Adrenal gland (tissue), 19 donors: ENCODE measurements at places on chromosomes 7 and 10. TPM values are rescaled to one million over a fixed set of nuclear protein-coding genes. Genes with fewer than 3 reads are reported as not detected.

- peak; percentile 33 for DNase-seq
- H3K27ac ChIP-seq = no peak overlapping the region
- no peaks in the 10 kb centered on the region for H3K27me3 ChIP-seq
These were observed 8.1 kb downstream of the IL2RA start for GRCh38 chr10:6053816-6054631.

- H3K36me3 ChIP-seq = no peaks in the 10 kb centered on the region
- no peak overlapping the region for H3K27ac ChIP-seq
- no peak overlapping the region for H3K4me3 ChIP-seq
- no peaks in the 10 kb centered on the region for H3K27me3 ChIP-seq
- H3K4me1 ChIP-seq = no peaks in the 10 kb centered on the region
These were observed 31.3 kb upstream of the SMC3 start for GRCh38 chr10:110535958-110536891.

DNA sequence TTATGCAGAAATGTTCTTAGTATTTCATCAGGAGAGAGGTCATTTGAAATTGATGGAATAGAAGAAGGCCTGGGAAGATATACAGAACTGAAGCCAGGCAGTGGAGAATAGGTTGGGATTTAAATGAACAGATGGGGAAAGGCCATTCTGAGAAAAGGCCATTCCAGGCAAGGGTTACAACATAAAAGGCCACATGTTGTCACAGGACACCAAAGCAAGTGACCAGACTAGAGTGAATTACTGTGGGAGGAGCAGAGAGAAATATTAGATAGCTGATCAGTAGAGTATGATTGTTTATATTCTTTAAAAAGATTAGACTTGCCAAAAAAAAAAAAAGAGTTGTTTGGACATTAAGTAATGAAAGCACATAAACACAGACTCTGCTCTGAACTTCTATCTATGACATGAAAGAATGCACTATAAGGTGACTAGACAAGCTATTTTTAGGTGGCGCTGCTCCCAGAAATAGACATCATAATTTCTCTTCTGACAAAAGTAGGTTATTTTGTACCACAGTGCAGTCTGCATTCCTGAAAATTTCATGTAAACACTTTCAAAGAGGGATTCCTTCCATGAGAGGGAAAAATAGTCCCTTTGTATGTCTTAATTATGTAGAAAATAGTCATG, 55.2 kb upstream of the DKK1 start:
- no peak overlapping the region for H3K27ac ChIP-seq
- no peak for DNase-seq
- H3K4me1 ChIP-seq = peaks cover 13% of the 10 kb centered on the region
- H3K27me3 ChIP-seq = no peaks in the 10 kb centered on the region
- no peak overlapping the region for H3K4me3 ChIP-seq

DNA sequence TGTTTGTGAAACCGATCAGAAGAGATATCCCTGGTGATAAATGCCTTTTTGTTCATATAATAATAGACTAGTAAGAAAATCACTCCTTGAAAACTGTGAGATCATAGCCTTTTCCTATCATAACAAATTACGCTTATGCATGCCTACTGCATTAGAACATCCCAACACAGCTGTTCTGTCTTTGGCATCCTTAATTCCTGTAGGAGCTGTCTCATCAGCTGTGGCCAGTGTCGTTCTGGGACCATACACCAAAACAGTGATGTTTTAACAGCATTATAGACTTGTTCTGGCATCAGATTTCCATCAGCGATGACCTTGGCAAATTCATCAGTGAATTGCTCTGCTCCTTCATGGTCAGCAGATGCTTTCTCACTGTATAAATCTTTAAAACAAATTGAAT, 423.6 kb upstream of the LRGUK start:
- no peak overlapping the region for H3K4me3 ChIP-seq
- H3K4me1 ChIP-seq = no peaks in the 10 kb centered on the region
- DNase-seq = no peak
- no peak overlapping the region for H3K27ac ChIP-seq
- H3K27me3 ChIP-seq = no peaks in the 10 kb centered on the region
- no peaks in the 10 kb centered on the region for H3K36me3 ChIP-seq

GRCh38 chr7:157401567-157402387, 65.0 kb downstream of the DNAJB6 start:
- H3K27me3 ChIP-seq = no peaks in the 10 kb centered on the region
- peaks cover 18% of the 10 kb centered on the region for H3K36me3 ChIP-seq
- H3K27ac ChIP-seq = no peak overlapping the region
- peaks cover 33% of the 10 kb centered on the region for H3K4me1 ChIP-seq

- no peak for DNase-seq
- H3K4me1 ChIP-seq = no peaks in the 10 kb centered on the region
- no peak overlapping the region for H3K4me3 ChIP-seq
- H3K27me3 ChIP-seq = no peaks in the 10 kb centered on the region
These were observed 208.3 kb downstream of the JAZF1 start for GRCh38 chr7:27972276-27972675.

DNA sequence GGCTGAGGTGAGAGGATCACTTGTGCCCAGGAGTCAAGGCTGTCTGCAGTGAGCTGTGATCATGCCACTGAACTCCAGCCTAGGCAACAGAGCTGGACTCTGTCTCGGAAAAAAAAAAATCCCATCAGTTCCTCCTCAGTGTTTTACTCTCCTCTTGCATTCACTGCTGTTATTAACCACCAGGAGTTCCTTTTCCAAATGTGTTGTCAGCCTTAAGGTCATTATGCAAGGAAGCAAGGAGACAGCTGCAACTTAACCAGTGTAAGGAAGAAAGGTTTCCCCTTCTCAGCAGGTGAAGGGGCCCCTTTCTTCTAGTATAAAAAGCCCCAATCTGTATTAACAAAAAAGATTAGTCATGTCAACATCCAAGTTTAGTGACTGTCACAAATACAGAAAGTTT, 86.6 kb upstream of the LEP start:
- H3K27me3 ChIP-seq = peaks cover 7% of the 10 kb centered on the region
- no peak overlapping the region for H3K27ac ChIP-seq
- no peak overlapping the region for H3K4me3 ChIP-seq
- no peaks in the 10 kb centered on the region for H3K4me1 ChIP-seq
- H3K36me3 ChIP-seq = no peaks in the 10 kb centered on the region

The GPR85 gene
- 0.46 TPM for total RNA-seq

The RBP4 gene
- 14.5 TPM for total RNA-seq

The WNT8B gene
- not detected for total RNA-seq

The PLEKHA8 gene
- total RNA-seq = 5.4 TPM
